ENCODE measurements at places on chromosomes 4 and X.

- DNase-seq = no peak
Measured at GRCh38 chr4:188374871-188375270, 235.6 kb downstream of the TRIML1 start.

GRCh38 chr4:129344058-129344457, 248.1 kb downstream of the C4orf33 start:
- DNase-seq = no peak

DNA sequence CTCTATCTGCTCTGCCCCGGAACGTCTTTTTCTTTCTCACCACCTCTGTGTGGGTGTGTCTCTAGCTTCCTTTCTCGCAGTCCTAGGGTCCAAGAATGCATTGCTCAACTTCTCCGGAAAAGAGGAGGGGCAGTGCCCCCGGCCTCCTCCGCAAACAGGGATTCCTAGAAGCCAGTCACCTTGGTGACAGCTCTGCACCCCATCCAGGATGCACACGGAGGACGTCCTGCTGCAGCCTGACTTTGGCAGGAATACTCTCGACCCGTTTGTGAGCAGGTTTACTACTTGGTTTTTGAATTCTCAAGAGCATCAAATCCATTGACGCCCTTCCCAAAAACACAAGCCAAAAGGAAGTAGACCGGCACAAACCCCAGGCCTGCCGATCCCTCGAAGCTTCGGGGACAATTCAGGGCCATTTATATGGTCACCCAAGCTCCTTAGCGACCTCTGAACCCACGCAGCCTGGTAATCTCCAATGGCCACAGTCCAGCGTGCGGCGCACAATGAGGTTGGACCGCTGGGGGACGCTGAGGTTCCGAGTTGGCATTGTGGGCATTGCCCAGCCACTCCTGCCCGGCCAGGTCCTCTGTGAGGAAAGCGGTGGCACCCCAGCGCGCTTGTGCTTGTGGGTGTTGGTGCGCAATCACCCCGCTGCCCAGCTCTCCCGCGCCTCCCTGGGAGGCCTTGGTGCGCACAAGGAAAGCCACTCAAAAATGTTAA, 9.8 kb downstream of the NKX3-2 start:
- no peak for DNase-seq

DNA sequence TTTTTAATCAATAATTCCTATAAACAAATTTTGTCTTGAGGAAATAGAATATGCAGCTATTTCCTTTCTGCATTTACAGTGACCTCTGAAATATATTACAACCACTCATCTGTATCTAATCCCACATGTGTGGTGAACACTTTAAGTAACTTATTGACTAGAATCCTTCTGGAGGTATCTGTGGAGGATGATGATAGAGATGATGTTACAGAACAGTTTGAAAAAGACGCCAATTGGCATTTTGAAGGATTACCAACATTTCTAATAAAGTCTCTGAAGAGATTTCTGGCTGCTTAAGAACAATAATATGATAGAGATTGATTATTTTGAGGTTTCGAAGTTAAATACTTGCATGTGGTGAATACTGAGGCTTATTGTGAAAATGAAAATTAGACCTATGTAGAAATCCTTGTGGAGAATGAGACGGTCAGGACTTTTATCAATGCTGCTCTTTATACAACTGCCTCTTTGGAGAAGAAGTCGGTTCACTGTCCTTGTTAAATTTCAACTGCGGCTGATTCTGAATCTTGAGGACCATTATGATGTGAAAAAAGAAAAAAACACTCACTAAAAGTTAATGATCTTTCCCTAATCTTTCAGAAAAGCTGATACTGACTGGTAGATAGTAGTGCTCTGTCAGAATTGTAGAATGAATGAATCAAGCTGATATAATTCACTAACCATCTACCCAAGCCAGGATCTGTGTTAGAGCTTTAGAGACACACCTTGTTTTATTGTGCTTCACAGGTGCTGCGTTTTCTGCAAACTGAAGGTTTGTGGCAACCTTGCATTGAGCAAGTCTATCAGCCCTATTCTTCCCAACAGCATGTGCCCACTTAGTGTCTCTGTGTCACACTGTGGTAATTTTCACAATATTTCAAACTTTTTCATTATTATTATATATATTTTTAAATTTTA, 204.7 kb downstream of the SPRY1 start:
- DNase-seq = no peak

GRCh38 chr4:128550060-128550459, 259.4 kb upstream of the JADE1 start:
- no peak for DNase-seq

GRCh38 chr4:54449999-54450398, 207.8 kb upstream of the KIT start:
- DNase-seq = no peak

GRCh38 chr4:8645753-8646124, 53.2 kb downstream of the CPZ start:
- no peak for DNase-seq

Measured in effector CD4-positive, alpha-beta T cell (primary cell).